ENCODE measurements at places on chromosomes 16 and 17. TPM values are rescaled to one million over a fixed set of nuclear protein-coding genes. Genes with fewer than 3 reads are reported as not detected.

The MARVELD3 gene
- total RNA-seq, result not detected

DNA sequence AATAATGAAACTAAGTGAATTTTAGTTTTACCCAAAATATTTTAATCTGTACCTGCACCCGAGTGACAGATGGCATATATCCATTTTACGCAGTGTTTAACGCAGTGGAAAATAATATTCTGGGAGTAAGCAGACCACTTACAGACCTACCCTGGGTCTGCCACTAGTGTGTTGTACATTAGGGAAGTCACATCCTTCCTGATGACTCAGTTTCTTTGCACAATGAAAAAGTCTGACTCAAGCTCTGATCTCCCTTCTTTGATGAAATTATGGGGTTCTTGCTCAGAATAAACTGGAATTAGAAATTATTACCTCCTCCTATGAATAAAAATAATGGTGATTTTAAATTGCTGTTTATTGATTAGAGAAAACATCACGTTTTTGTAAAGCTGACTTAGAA, 123.2 kb upstream of the AXIN2 start:
- DNase-seq, result no peak

DNA sequence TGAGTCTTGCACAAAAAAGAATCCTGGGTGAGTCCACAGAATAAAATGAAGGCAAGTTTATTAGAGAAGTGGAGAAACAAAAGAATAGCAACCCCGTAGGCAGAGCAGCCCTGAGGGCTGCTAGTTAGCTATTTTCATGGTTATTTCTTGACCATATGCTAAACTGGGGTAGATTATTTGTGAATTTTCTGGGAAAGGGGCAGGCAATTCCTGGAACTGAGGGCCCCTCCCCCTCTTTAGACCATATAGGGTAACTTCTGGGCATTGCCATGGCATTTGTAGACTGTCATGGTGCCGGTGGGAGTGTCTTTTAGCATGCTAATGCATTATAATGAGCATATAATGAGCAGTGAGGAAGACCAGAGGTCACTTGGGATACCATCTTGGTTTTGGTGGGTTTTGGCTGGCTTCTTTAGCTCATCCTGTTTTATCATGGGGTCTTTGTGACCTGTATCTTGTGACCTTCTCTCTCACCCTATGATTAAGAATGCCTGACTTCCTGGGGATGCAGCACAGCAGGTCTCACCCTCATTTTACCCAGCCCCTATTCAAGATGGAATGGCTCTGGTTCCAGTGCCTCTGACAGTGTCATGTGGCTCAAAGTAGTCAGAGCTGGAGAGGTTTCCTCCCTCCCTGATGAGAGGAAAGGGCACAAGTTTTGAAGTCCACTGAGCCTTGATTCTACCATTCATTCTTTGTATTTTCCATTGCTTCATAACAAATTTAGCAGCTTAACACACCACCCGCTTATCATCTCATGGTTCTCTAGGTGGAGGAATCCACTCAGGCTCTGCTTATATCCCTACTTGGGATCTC, 55.7 kb upstream of the LGALS9 start:
- no peak for DNase-seq

GRCh38 chr16:87196231-87196630, 121.0 kb downstream of the C16orf95 start:
- no peak for DNase-seq

GRCh38 chr16:73265124-73265837, 217.4 kb upstream of the ZFHX3 start:
- DNase-seq, result no peak

Measured in omental fat pad (tissue), 4 donors.